ENCODE measurements at places on chromosomes 11 and 22. TPM values are rescaled to one million over a fixed set of nuclear protein-coding genes. Genes with fewer than 3 reads are reported as not detected.
A peak's percentile ranks its signal among the peaks of the same experiment; 100 is the strongest.

DNA sequence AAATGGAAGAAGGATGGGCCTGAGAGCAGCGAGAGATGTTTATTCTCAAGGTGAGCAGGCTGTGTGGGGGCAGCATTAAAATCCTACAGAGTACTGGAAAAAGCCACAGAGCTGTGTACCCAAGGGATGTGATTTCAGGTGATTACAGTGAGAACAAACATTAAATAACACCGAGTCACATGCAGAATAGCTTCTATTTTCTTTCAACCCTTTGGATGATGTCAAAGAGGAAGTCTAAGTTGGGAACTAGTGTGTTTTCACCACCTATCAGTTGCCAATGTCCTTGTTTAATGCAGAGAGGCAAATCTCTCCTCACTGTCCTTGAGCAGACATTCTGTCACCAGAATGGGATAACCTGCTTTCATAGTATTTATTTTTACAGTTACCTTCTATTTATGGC is 379.6 kb upstream of the NARS2 start:
- no peak overlapping the region for H3K4me3 ChIP-seq
- H3K27me3 ChIP-seq: peaks cover 7% of the 10 kb centered on the region
- no peak for DNase-seq
- no peaks in the 10 kb centered on the region for H3K4me1 ChIP-seq
- no peaks in the 10 kb centered on the region for H3K36me3 ChIP-seq

GRCh38 chr22:40040927-40041326 is 46.2 kb downstream of the FAM83F start:
- no peaks in the 10 kb centered on the region for H3K36me3 ChIP-seq
- peaks cover 9% of the 10 kb centered on the region for H3K4me1 ChIP-seq
- H3K4me3 ChIP-seq: no peak overlapping the region
- no peaks in the 10 kb centered on the region for H3K27me3 ChIP-seq
- peak overlapping the region; percentile 62 for H3K27ac ChIP-seq

GRCh38 chr22:33219648-33220384 is 161.6 kb upstream of the SYN3 start:
- no peaks in the 10 kb centered on the region for H3K4me1 ChIP-seq
- H3K27me3 ChIP-seq: no peaks in the 10 kb centered on the region
- H3K27ac ChIP-seq: no peak overlapping the region
- no peaks in the 10 kb centered on the region for H3K36me3 ChIP-seq
- no peak overlapping the region for H3K4me3 ChIP-seq

GRCh38 chr11:74157169-74157568 is 13.6 kb downstream of the C2CD3 start:
- no peak for DNase-seq
- no peaks in the 10 kb centered on the region for H3K4me1 ChIP-seq
- no peak overlapping the region for H3K27ac ChIP-seq
- H3K36me3 ChIP-seq: peaks cover 16% of the 10 kb centered on the region

GRCh38 chr11:60184824-60185511 is 2.1 kb upstream of the MS4A6A start:
- no peaks in the 10 kb centered on the region for H3K27me3 ChIP-seq
- no peak overlapping the region for H3K4me3 ChIP-seq
- peak overlapping the region; percentile 56 for H3K27ac ChIP-seq
- H3K4me1 ChIP-seq: 0 out of 2 replicates have a peak, but pooled peaks cover 3% of the 10 kb centered on the region

- H3K27ac ChIP-seq: no peak overlapping the region
- no peaks in the 10 kb centered on the region for H3K4me1 ChIP-seq
- H3K4me3 ChIP-seq: no peak overlapping the region
- no peaks in the 10 kb centered on the region for H3K36me3 ChIP-seq
- no peak for DNase-seq
These were observed 26.4 kb upstream of the ARHGAP20 start for GRCh38 chr11:110738641-110739040.

GRCh38 chr11:118899706-118900360 is 16.1 kb downstream of the CXCR5 start:
- no peaks in the 10 kb centered on the region for H3K27me3 ChIP-seq
- no peak overlapping the region for H3K27ac ChIP-seq
- peaks cover 39% of the 10 kb centered on the region for H3K36me3 ChIP-seq
- DNase-seq: no peak
- peaks cover 38% of the 10 kb centered on the region for H3K4me1 ChIP-seq
- no peak overlapping the region for H3K4me3 ChIP-seq

DNA sequence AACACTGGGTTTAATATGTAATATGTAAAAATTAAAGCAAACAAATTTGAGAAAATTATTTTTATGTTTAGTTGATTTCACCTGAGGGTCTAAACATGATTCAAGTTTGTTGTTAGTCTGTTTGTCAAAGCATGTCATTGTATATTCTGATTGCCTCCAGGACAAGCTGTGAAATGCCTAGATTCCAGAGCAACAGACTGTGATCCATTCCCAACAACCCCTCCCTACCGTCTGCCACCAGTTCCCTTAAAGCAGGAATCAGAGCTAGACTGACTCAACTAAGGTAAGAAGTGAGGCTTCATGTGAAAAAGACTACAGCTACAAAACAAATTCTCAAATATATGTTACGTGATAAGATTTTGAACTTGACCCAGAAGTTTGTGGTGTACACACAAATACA is 304.2 kb downstream of the RAB38 start:
- H3K4me3 ChIP-seq: no peak overlapping the region
- H3K36me3 ChIP-seq: no peaks in the 10 kb centered on the region
- no peaks in the 10 kb centered on the region for H3K4me1 ChIP-seq
- no peak overlapping the region for H3K27ac ChIP-seq
- H3K27me3 ChIP-seq: no peaks in the 10 kb centered on the region

DNA sequence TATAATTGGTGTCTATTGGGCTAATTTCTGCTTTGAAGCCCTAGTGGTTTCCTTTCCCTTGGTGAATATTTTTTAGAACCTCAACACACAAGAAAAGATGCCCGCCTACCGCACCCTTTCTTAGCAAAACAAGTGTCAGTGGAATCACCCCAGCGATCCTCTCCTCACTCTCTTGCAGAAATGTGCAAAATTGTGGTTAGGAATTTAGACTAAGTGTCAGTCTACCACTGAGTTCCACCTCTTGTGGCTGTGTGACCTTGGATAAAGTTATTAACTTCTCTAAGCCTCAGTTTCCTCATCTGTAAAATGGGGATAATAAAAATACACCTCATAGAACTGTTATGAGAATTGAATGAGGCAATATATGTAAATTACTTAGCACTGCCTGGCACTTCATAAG is 5.3 kb upstream of the JAML start:
- 0 out of 3 replicates have a peak, but pooled peaks cover 4% of the 10 kb centered on the region for H3K27me3 ChIP-seq
- no peaks in the 10 kb centered on the region for H3K4me1 ChIP-seq
- no peaks in the 10 kb centered on the region for H3K36me3 ChIP-seq
- no peak overlapping the region for H3K27ac ChIP-seq
- DNase-seq: no peak
- H3K4me3 ChIP-seq: no peak overlapping the region

- H3K27ac ChIP-seq: no peak overlapping the region
- no peaks in the 10 kb centered on the region for H3K27me3 ChIP-seq
- no peak for DNase-seq
- H3K4me1 ChIP-seq: peaks cover 4% of the 10 kb centered on the region
- no peak overlapping the region for H3K4me3 ChIP-seq
These were observed 32.0 kb downstream of the EXPH5 start for GRCh38 chr11:108561535-108561991.

DNA sequence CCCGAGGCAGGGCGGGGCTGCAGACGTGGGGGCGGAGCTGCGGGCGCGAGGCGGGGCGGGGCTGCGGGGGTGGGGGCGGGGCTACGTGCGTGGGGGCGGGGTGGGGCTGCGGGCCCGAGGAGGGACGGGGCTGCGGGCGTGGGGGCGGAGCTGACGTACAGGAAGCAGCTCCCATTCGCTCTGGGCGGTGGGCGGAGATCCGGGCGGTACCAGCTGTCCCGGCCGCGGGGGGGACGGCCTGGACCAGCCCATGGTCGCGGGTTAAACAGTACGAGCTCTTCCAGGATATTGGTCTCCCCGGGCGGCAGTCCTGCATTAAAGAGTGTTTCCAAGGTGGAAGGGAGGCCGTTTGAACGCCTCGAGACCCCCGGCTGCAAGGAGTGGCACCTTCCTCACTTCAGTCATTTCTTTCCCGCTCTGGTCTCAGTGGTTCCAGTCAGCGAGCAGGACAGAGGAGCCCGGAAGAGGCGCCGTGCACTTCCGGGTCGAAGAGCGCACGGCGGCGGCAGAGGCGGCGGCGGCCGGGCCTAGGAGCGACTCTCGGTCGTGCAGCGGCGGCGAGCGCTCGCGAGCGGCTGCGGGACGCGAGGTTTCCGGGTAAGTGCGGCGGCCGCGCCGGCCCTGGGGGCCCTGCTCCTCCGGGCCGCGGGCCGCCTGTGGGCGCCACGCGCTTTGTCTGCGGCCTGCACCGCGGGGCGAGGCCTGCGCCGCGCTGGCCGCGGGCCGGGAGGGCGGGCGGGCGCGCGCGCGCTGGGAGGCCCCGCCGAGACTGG is at the start of gene PHRF1:
Gene PHRF1, plus strand, starts transcription at position 475 of the 773 bp plus-strand sequence. CDS start 5,043 bp downstream, outside the sequence.
- peaks cover 36% of the 10 kb centered on the region for H3K36me3 ChIP-seq
- H3K27ac ChIP-seq: peak within 1 kb of the TSS; percentile 100

GRCh38 chr11:73257342-73258103 is 14.6 kb upstream of the P2RY6 start:
- H3K36me3 ChIP-seq: no peaks in the 10 kb centered on the region
- no peaks in the 10 kb centered on the region for H3K4me1 ChIP-seq
- peaks cover 3% of the 10 kb centered on the region for H3K27me3 ChIP-seq
- H3K27ac ChIP-seq: no peak overlapping the region

- no peak overlapping the region for H3K4me3 ChIP-seq
- no peak overlapping the region for H3K27ac ChIP-seq
- DNase-seq: no peak
- no peaks in the 10 kb centered on the region for H3K36me3 ChIP-seq
These were observed 37.3 kb downstream of the PHF21B start for GRCh38 chr22:44972363-44973083.

DNA sequence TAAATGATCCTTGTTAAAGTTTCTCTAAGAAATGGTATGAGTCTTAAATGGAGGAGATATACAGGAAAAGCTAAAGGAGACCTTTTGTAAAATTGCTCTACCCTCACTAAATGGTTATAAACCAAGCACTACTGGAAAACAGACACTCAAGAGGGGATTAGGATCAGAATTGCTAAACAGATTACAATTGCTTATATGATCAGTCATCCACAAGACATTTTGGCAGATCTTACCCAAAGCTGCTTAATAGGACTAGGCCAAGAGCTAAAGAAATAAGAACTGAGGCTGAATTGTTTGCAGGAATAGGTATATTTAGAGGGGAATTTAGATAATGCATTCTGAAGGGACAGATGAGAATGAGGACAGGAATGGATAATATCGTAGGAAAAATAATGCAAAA is 9.5 kb downstream of the HARBI1 start:
- H3K36me3 ChIP-seq: peaks cover 8% of the 10 kb centered on the region
- H3K27me3 ChIP-seq: no peaks in the 10 kb centered on the region

GRCh38 chr11:45806937-45807791 is 2.2 kb downstream of the SLC35C1 start:
- no peaks in the 10 kb centered on the region for H3K27me3 ChIP-seq
- DNase-seq: no peak
- peaks cover 11% of the 10 kb centered on the region for H3K4me1 ChIP-seq
- H3K4me3 ChIP-seq: peak overlapping the region; percentile 84
- H3K27ac ChIP-seq: no peak overlapping the region
- H3K36me3 ChIP-seq: peaks cover 38% of the 10 kb centered on the region

DNA sequence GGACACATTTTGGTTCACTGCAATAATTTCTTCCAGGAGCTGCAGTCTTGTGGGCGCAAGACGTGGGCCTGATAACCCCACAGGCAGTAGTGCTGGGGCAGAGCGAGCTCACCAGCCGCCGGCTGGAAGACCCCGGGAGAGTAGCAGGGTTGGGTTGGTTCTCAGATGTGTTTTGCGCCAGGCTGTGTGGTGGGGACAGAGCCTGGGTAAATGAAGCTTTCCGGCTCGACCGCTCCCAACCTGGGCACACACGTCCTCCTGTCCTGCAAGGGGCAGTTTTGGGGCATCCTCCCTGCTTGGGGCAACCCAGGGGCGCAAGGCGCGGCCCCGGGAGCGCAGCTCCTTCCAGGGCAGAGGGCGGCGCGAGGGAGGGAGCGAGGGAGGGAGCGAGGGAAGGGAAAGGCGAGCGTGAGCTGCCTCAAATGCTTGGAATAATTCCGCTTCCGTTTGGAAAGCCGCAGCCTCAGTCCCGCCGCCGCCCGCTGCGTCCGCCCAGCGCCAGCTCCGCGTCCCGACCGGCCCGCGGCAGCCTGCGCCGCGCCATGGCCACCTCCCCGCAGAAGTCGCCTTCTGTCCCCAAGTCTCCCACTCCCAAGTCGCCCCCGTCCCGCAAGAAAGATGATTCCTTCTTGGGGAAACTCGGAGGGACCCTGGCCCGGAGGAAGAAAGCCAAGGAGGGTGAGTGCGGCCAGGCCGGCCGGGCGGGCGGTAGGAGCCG is at the start of gene PARVA:
Gene PARVA, plus strand, starts transcription at position 466 of the 718 bp plus-strand sequence. Its CDS starts 77 bp downstream, at position 543.
- no peak within 1 kb of the TSS for H3K4me3 ChIP-seq
- no peak within 1 kb of the TSS for H3K27ac ChIP-seq
- no peaks in the 10 kb centered on the region for H3K36me3 ChIP-seq
- no peak for DNase-seq
- peaks cover 29% of the 10 kb centered on the region for H3K27me3 ChIP-seq
- peaks cover 13% of the 10 kb centered on the region for H3K4me1 ChIP-seq

DNA sequence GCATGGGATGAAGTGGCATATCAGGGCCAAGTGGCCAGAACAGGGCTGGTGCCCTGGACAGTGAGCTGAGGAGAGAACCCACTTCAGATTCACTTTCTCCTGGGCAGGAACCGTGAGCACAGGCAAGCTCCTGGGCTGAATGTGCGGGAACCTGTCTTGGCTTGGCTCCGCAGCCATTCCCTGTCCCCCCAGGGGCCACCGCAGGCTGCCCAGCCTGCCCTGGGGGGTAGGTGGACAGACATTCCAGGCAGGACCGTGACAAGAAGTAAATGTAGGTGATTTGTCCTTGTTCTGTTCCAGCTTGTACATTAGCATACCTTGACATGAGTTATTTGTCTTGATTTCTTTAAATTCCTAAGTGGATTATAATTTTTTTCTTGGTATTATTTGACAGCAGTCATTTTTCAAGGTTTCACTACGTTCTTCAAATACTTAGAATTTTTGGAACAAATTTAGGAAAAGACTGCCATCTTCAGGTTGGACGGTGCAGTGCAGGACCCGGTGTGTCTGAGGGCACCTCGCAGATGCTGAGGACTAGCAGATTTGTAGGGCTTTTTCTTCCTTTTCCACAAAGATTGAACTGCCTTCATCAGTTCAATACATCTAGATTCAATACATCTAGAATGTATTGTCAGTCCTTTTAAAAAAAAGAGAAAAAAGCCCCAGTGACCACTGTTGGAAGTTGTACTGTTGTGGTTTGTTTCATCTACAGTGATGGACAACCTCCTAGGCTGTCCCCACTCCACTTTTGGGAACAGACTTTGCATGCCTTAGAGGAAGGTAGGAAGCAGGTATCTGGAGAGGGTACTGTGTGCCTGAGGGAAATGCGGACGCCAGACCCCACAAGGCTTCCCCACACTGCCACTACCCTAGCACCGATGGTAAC is 115.1 kb upstream of the RASSF10 start:
- H3K27ac ChIP-seq: no peak overlapping the region
- no peaks in the 10 kb centered on the region for H3K27me3 ChIP-seq
- H3K4me3 ChIP-seq: no peak overlapping the region

DNA sequence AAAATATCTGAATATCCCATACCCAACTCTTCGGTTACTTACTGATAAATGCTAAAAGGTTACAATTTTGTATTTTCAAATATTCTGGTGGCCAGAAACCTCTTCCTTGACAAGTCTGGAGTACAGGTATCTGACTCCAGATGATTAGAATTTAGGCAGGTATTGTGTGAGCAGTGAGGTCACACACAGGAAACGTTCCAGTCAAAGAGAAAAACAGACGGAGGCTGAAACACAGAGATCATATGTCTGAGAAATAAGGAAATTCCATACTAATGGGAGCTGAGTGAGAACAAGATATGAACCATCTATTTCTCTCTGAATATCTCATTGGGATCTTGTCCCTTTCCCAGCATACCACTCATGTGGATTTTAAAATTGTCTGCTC is 89.4 kb upstream of the IGLL5 start:
- H3K4me1 ChIP-seq: no peaks in the 10 kb centered on the region
- H3K27ac ChIP-seq: no peak overlapping the region
- H3K27me3 ChIP-seq: peaks cover 21% of the 10 kb centered on the region
- no peak overlapping the region for H3K4me3 ChIP-seq

The GPR152 gene
- not detected for total RNA-seq

The ABCG4 gene
- 0.13 TPM for total RNA-seq

The GAS2L1 gene
- total RNA-seq: 21.4 TPM

The PGA5 gene
- not detected for total RNA-seq
